HCEC 1CT (cell line): ENCODE measurements at places on chromosomes 5 and 9.
A peak's percentile ranks its signal among the peaks of the same experiment; 100 is the strongest.

DNA sequence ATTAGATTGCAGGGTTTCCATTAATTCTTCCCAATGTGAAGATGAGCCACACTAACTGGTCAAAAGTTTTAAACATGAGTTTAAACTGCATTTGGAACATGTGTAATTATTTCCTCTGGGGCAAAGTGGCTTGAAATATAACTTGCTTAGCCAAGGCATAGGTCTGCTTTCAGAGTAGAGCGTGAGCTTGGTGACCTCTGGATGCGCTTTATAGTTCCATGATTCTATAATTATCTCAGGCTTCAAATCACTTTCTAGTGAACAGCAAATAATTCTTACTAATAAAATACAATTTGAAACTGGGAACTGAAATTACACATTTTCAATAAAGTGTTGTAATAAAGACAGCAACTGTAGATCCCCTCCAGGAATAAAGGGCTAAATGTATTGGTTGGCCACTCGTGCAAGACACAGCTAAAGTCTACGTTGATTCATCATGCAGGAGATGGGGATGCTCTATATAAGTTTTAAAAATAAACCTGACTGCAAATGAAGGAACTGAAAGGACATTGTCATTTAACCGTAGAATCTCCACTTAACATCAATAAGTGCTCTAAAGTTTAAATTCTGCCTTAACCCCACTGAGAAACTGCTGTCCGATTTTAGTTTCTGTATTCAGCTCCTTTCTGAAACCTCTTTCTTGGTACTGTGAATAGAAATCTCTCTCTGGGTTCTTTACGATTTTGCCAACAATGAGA, 460.0 kb downstream of the PSAT1 start:
- DNase-seq = no peak

DNA sequence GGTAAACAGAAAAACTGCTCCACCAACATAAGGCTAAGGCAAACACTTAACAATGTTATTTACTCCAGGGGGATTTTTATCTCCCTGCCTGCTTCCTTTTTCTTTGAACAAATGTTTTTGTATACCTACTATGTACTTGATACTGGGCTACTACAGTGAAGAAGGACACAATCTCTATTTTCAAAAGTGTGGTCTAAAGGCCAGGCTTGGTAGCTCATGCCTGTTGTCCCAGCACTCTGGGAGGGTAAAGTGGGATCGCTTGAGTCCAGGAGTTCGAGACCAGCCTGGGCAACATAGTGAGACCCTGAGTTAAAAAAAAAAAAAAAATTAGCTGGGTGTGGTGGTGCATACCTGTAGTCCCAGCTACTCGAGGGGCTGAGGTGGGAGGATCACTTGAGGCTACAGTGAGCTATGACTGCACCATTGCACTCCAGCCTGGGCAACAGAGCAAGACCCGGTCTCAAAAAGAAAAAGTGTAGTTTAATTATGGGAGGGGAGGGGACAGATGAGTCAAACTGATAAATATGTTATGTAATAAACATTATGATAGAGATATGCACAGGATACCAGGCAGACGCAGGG, 3.3 kb downstream of the STOM start:
- DNase-seq = no peak

DNA sequence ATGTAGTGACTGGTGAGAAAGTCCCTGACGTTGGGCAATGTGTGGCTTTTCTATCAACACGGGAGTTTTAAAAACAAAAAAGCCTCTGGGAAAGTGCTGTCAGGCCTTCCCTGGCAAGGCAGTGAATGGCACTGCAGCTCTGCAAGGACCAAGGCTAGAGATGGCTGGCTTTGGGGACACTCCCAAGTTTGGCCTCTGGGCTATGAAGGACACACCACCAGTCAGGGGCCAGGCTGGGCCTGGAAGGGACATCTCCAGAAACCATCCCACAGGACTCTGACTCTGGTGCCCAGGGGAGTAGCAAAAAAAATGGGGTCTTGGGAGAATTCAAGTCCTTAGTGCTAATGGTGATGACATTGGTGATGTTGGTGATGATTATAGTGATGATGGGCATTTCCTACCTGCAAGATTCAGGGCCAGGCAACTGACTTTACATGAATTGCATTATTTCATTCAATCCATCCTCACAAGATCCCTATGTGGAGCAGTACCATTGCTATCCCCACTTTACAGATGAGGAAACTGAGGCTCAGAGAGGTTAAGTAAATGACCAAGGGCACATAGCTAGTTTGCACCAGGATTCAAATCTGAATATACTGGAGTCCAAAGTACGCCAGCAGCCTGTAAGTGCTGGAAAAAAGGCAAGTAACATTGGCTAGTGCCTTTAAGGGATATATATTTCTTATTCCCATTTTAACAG, 2.6 kb upstream of the PPARGC1B start:
- no peak for DNase-seq

GRCh38 chr9:131370638-131371037, 23.2 kb upstream of the PRRC2B start:
- no peak for DNase-seq

DNA sequence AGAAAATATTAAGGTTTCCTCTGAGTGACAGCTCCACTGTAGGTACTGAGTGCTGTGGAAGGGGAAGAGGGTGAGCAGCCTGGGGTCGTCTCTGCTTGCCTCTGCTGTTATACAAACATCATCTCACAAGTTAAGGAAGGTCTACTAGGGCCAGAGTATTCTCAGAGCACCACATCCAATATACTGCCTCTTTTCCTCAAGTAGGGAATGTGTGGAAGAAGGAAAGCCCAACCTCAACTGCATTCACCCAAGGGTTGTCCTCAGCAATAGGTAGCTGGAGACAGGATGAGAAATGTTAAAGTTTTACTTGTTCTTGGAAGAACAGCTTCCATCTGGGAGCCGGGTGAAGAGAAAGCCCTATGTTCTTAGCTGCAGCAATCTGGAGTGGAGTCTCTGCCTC, 1062.3 kb upstream of the CDH10 start:
- DNase-seq = no peak

- no peak for DNase-seq
Observed at GRCh38 chr5:35668319-35668718, 50.7 kb downstream of the SPEF2 start.

GRCh38 chr5:140402258-140403074, 833 bp downstream of the ANKHD1 start:
- peak; percentile 31 for DNase-seq

DNA sequence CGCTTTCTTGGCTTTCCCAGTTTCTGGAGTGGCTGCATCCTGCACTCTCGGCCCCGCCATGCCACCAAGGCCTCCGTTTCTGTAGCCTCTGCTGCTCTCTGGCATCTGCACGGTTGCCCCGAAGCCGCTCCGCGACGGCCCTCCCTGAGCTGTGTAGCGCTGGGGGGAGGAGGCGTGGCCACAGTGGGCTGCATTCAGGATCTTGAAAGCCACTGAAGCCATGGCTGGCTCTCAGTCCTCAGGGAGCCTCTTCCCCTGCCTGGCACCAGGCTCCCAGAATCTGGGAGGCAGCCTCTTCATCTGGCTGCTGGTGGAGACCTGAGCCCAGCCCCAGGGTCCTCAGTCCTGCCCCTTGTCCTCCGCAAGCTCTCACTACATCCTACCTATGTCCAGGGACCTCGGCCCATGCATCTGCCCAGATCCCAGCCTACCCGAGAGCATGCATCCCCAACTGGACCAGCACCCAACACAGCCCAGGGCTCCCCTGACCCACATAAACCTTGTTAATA, 25.1 kb downstream of the PAEP start:
- DNase-seq = no peak

DNA sequence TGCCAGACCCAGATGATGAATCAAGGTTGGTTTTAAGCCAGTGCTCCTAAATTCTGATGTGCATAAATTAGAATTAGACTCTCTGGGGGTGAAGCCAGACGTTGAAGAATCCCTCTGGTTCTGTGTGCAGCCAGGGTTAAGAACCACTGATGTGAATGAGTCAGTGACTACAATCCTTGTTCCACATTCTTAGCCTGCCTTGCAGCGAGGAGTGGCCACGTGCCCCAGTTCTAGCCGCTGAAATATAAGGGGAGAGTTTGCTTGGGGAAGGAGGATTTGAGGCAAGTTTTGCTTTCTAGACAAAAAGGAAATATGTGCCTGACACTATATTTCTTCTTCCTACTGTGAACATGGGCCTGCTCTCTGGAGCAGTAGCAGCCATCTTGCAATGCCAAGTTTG, 34.2 kb upstream of the MSH3 start:
- DNase-seq = no peak

DNA sequence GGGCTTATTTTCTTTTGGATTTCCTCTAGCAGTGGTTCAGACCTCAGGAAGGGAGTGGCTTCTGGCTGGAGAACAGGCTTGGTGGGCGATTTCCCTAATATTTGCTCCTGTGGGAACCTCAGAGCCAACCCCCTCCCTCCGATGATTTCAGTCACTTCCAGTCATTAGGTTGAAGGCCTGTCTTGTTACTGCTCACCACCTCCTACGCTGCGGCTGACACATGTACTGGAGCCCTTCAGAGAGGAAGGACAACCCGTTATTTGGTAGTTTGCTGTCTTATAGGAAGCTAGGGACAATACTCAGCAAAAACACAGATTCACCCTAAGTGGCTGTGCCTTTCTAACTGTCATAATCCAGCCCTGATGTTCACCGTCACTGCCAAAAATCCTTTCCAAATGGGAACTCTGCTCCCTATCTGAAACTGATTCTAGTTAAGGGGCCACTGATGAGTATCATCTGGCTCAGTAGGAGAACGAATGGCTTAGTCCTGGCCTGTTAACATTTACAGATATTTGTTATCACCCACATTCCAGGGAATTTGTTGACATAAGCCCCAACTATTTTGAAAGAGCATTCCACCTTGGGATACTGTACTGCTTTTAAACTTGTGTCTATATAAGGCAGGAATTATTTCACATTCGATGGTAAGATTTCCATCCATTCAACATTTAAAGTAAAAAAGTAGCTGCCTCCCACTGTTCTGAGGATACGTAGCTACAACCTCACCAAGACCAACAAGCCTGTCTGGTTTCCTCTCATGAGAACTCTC, 29.3 kb upstream of the ANKH start:
- peak; percentile 61 for DNase-seq

DNA sequence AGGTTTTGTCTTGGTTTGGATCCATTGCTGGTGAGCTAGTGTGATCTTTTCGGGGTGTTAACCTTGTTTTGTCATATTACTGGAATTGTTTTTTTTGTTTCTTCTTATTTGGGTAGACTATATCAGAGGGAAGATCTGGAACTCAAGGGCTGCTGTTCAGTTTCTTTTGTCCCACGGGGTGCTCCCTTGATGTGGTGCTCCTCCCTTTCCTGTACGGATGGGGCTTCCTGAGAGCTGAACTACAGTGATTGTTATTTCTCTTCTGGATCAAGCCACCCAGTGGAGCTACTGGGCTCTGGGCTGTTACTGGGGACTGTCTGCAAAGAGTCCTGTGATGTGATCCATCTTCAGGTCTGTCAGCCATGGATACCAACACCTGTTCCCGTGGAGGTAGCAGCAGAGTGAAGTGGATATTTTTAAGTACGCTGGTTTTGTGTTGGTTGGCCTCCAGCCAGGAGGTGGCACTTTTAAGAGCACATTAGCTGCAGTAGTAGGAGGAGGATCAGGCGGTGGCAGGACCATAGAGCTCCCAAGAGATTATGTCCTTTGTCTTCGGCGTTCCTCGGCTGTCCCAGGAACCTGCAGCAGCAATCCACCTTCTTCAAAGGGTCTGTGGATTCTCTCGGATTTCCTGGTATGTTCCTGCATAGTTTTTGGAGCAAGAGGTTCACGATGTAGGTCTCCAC, 27.2 kb downstream of the SCAMP1 start:
- DNase-seq = no peak

DNA sequence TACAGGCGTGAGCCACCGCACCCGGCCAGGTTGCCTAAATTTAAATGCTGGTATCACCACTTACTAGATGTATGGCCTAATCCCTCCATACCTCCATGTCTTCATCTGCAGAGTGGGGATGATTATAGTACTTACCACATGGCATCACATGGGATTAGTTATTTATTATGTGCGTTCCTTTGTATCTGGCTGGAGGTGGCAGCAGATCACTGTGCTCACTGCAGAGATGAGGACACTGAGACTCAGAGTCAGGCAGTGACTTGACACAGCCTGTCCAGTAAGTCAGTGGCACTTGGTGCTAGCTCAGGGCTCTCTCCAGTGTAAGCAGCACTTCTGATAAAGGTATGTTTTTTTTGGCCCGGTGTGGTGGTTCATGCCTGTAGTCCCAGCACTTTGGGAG, 38.4 kb upstream of the HAND1 start:
- no peak for DNase-seq

DNA sequence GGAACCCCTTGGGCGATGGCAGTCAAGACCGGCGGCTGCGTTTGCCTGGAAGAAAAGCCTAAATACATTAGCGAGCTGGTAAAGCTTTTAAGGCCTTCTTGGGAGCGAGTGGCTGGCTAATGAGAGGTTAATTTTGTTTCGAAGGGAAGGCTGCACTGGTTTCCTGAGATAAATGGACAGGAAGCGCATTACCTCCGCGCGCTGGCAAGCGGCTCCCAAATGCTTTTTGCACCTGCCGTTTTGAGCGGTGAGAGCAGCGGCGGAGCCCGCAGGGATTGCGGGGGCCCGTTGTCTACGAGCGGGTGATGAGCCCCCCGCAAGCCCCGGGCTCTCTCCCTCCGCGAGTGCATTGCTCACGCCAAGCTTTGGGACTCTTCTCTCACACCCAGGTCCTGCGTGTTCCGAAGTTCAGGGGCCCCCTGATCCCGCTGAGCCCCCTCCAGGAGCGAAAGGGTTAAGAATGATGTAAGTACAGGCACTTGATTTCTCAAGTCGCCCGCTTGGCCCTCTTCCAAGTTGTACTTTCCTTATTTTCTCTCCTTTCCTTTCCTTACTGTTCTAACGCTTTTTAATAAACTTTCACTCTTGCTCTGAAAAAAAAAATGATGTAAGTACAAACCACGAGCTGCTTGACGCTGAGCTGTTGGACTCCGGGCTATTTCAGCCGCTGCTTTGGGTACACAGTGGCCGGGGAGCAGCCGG, 3.1 kb upstream of the RGMB start:
- DNase-seq = peak; percentile 51

- DNase-seq = no peak
Observed at GRCh38 chr5:82142928-82143577, 135.1 kb downstream of the RPS23 start.

DNA sequence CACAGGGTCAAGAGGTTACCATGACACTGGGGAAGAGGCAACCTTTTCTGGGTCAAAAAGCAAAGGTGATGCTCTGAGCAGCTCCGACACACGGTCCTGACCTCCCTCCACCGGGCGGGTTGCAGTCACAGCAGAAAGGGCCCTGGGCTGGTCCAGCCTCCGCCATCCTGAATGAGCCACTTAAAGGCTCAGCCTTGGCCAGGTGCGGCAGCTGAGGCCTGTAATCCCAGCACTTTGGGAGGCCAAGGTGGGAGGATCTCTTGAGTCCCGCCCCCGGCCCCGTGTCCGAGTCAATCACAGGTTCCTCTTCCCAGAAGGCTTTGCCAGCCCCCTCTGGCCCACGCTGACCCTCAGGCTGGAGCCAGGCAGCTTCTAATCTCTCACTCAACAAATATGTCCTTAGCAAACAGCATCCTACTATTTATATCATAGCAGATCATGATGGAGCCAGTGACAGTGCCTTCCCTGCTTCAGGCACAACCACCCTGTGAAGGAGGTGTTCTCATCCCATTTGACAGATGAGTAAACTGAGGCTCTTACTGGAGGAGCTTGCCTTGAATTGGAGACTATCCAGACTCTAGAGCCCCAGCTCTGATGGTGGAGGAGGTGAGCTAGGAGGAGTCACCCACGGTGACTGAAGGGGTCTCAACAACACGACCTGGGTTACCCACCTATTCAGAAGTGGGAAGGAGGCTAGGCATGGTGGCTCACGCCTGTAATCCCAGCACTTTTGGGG, 79.1 kb downstream of the LRSAM1 start:
- no peak for DNase-seq

- DNase-seq = peak; percentile 26
Observed at GRCh38 chr5:43646992-43647391, 44.0 kb downstream of the NNT start.

GRCh38 chr5:140324041-140324600, 21.2 kb upstream of the PFDN1 start:
- peak; percentile 65 for DNase-seq
